ENCODE measurements at places on chromosomes 1 and 21.

GRCh38 chr1:64844175-64844574 lies 99.3 kb downstream of the RAVER2 start:
- no peak for DNase-seq

GRCh38 chr1:228846952-228847351 lies 111.7 kb downstream of the RHOU start:
- DNase-seq, result no peak

DNA sequence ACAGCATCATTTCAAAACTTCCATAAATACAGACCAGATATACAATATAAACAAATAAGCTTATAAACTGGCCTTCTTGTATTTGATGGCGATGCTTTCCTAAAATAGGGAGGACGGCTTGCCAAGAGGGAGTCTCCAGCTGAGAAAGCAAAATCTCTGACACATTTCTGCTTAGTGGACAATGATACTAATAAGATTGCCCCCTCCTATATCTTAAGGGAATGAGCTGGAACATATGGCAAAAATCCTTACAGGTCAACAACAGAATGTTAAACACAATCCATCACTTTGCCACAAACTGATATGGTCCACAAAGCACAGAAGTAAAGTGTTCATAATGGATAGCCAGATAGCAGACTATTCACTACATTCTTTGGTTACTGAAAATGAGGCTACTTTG lies 7.1 kb upstream of the GADD45A start:
- DNase-seq, result no peak

DNA sequence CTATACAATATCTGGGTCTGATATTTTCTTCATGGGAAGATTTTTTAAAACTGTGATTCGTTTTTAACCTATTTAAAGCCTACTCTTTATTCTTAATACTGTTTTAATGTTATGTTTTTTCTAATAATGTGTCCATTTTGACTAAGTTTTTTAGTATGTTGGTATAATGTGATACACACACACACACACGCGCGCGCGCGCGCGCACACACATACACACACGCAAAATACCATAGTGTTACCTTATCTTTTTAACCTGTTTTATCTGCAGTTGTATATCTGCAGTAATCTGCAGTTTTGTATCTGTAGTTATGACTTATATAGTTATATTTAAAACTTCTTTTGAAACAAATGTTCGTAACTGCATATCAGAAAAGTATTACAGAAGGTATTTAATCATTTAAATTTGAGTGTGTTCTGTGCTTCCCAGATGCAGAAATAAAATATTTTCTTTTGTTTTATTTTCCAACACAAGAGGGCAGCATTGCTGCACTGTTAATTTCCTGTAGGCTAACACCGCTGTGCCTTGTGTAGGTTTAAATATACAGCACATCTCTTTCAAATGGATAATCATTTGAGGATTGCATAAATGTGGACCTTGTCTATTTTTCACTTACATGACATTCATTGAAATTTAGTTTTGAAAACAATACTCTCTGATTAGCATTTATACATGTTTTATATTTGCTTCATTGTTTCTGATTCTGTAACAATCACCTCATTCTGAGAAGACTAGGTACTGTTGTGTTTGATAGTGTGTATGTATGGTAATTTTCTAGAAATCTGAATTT lies 166.1 kb downstream of the PDE4B start:
- DNase-seq, result peak; percentile 48

DNA sequence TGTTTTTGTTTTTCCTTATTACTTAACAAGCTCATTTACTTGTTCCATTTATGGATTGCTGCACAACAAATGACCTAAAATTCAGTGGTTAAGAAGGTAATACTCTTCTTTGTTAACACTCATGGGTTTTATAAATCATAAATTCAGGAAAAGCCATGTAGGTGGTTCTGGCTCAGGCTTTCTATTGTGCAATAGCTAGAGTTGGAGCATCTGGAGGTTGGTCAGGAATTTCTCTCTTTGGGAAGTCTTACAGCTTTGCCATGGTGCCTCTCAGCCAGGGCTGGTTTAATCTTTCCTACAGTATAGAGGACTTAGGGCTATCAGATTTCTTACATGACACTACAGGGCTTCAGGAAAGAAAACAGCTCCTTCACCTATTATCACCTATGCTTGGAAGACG lies 1677.1 kb downstream of the KCNT2 start:
- DNase-seq, result no peak

- DNase-seq, result no peak
Measured at GRCh38 chr1:2628191-2628932, 4.5 kb downstream of the MMEL1 start.

DNA sequence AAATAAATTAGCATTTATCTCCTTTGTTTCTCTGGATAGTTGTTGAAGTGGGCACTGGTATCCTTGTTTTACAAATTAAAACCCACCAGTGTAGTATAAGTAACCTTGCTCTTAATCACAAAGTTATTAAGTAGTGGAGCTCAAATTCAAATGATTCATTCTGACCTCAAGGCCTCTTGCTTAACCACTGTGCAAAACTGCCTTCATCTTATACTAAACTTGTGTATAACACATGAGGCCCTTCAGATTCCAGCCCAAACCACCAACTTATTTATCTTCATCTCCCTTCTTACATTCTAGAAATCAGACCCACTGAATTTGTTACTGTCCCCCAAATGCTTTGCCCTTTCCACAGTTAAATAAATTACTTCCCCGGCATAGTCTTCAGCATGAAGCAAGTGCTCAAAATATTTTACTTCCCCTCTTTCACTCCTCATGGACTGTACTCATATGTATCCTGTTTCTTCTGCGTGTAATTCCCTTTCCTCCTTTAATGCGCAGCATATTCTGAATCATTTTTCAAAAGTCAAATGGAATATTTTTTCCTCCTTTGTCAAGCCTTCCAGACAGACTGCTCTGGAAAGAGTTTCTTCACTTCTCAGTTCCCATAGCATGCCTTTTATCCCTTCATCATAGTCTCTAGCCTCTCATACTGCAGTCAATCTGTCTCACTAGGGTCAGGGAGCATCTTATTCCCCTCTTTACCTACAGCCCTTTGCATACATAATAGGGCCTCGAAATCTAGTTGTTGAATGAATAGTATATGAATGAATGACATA lies 19.0 kb upstream of the DNASE2B start:
- DNase-seq, result no peak

DNA sequence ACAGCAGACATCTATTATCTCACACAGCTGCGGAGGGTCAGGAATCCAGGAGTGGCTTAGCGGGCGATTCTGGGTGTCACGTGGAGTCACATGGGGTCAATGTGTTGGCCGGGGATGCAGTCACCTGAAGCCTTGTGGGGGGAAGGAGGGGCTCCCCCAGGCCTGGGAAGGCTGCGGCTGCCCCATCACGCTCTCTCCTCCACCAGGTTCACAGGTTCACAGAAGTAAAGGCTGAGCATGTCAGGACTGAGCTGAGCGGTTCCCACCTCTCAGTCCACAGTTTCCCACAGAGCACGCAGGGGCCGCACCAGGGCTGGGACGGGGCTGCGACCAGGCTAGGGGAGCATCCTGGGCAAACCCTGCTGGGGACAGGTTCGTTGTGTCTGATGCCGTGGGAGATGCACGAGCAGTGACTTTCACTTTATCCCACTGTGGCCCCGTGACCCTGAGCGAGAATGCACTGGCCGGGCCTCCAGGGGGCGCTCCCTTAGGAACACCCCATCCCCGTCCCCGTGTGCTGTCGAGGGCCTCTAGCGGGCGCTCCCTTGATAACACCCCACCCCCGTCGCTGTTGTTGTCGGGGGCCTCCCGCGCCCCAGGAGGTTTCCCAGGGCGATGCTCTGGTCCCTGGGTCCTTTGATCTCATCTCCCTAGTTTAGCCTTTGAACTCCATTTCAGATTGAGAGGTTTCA lies 73.2 kb upstream of the TRAPPC10 start:
- DNase-seq, result peak; percentile 80

- no peak for DNase-seq
Measured at GRCh38 chr1:43982808-43983207, 3.8 kb downstream of the B4GALT2 start.

DNA sequence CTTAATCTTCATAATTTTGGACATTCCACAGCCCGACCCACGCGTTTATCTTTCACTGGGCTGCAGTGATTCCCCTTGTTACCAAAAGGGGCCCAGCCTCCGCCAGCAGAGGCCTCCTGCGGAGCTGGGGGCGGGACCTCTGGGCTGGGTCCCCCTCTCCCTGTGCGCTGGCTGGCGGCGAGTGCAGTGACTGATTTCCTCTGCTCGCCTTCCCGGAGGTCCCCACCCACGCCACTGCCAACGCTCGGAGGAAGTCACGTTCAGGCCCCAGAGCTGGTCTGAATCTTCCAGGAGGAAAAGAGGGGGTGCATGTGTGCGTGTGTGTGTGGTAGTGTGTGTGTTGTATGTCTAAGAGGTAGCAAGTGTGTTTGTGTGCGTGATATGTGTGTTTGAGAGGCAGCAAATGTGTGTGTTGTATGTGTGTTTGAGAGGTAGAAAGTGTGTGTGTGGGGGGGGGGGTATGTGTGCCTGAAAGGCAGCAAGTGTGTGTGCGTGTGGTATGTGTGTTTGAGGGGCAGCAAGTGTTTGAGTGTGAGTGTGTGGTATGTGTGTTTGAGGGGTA lies 35.0 kb upstream of the JAK1 start:
- no peak for DNase-seq

DNA sequence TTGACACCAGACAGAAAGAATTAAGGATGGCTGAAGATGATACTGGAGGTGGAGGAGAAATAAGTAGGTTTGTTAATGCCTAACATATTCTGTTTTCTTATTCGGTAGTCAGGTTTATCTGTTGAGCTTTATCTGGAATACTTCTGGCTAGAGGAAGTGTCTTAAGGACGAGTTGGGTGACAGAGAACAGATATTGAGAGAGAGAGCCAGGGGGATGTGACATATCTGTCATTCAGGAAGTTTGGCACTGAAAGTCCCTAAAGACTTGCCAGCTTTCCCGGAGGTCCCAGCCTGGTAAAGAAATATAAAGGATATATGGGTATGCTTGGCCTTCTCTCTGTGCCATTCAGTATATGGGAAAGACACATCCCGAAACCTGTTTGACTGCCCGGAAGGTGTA lies 280.6 kb downstream of the ZP4 start:
- DNase-seq, result no peak

DNA sequence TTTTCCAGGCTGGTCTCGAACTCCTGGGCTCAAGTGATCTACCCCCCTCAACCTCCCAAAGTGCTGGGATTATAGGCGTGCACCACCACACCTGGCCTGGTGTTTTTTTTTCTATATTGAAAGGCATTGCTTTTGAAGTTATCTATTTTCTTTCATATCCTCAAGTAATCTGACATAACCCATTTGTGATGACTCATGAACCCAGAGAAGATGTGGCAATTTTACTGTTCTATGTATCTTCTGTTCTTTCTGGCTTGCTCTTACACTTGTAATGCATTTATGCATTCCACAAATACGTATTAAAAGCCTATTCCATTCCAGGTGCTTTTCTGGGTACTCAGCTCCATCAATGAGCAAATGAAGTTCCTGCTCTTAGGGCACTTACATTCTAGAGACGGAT lies 29.9 kb upstream of the ERRFI1 start:
- no peak for DNase-seq

GRCh38 chr1:104378414-104378813 lies 628.7 kb downstream of the AMY1C start:
- no peak for DNase-seq

DNA sequence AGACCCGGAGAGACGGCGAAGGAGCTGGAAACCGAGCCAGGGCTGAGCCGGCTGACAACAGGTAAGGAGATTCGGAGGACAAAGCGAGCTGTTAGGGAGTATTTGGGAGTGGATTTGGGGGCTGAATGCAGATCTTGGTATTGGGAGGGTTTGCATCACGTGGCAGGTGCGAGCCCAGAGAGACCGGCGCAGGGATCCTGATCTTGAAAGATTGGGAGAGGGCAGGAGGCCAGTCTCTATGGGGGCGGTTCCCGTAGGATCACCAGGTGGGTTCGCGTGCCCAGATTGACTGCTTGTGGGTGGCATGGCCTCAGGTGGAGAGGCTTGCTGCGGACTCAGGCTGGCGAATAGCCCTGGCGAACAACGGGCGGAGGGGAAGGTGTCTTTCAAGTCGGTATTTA lies 204 bp downstream of the CIART start:
- no peak for DNase-seq

DNA sequence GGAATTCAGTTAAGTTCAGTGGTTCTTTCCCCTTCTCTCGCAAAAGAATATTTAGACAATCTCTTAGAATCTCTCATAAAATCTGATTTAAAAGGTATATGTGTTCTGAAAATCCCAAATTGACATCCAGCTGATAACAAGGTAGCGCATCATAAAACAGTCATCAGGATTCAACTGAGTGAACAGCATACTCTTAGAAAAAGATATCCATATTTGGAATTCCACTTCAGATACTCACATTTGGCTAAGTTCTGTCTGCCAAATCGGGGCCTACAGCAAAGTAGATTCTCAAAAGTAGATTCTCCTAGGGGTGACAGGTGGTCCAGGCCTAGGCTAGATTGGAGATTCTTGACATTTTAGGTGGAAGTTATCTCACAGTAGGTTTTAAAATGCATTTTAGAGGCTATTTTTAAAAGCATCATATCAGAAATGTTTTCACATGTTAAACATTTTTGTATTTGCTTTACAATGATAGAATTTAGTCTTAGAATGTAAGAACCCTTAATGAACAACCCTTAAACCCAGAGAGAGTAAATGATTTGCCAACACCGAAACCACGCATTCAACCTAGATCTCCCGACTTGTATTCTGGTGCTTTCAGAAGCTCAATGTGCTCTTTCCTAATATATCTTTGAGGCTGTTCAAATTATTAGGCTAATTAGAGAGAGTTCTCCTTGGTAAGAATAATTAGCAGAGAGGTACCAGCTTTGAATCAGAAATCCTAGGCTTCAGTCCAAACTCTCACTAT lies 318.9 kb downstream of the LMO4 start:
- DNase-seq, result no peak

DNA sequence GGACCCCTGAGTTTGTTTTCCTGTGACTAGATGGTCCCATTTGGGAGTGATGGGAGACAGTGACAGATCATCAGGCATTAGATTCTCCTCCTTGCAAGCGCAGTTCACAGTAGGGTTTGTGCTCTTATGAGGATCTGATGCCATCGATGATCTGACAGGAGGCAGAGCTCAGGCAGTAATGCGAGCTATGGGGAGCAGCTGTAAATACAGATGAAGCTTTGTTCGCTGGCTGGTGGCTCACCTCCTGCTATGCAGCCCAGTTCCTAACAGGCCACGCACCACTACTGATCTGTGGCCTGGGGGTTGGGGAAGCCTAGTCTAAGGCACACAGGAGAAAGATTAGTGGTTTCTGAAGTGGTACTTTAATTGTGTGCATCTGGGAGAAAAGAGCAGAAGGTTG lies 7.1 kb upstream of the PLPP3 start:
- DNase-seq, result no peak

DNA sequence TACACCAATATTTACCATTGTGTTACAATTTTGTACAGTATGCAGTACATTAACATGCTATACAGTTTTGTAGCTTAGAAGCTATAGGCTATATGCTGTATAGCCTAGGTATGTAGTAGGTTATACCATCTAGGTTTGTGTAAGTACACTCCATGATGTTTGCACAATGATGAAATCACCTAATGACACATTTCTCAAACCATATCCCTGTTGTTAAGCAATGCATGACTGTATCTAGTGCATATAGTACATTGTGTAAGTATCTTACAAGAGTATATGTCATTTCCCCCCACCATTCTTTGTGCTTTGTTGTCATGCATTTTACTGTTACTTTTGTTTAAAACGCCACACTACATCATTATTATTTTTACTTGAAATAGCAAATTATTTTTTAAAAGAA lies 65.7 kb upstream of the RNF11 start:
- DNase-seq, result no peak

GRCh38 chr21:43001316-43001715 lies 27.0 kb downstream of the PKNOX1 start:
- no peak for DNase-seq

- DNase-seq, result no peak
Measured at GRCh38 chr1:3691421-3692204, 39.3 kb downstream of the TP73 start.

All from LoVo (cell line).